ENCODE measurements at places on chromosomes 4 and X.

DNA sequence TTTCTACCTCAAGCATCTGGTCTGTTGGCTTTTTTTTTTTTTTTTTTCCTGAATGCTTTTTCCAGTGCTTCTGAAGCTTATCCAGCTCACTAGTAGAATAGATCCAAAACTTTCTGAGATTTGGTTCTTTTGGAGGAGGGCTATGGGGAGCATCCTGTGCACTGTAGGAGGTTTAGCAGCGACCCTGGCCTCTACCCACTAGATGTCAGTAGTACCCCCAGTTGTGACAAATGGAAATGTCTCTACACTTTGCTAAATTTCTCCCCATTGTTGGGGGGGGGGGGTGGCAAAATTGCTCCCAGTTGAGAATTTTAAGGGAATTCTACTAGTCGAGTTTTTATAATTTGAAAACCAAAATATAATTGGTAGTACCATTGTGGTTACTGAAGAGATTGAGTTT, 23.0 kb upstream of the PPA2 start:
- DNase-seq = no peak

DNA sequence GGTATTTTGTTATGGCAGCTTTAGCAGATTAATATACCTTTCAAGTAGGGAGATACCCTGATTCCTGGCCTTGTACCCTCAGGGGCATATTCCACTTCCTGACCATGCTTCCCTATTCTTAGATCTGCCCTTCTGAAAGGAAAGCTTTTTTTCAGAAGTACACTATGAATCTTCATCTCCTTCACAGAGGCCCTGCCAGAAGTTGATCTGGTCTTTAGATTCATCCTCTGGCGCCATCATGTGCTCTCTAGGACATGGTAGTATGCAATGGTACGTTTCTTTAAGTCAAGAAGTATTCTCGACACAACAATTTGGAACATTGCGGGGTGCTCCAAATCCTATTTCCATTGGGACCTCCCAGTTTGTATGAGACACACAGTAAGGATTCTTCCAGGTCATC, 39.6 kb upstream of the DIPK2B start:
- no peak for DNase-seq

DNA sequence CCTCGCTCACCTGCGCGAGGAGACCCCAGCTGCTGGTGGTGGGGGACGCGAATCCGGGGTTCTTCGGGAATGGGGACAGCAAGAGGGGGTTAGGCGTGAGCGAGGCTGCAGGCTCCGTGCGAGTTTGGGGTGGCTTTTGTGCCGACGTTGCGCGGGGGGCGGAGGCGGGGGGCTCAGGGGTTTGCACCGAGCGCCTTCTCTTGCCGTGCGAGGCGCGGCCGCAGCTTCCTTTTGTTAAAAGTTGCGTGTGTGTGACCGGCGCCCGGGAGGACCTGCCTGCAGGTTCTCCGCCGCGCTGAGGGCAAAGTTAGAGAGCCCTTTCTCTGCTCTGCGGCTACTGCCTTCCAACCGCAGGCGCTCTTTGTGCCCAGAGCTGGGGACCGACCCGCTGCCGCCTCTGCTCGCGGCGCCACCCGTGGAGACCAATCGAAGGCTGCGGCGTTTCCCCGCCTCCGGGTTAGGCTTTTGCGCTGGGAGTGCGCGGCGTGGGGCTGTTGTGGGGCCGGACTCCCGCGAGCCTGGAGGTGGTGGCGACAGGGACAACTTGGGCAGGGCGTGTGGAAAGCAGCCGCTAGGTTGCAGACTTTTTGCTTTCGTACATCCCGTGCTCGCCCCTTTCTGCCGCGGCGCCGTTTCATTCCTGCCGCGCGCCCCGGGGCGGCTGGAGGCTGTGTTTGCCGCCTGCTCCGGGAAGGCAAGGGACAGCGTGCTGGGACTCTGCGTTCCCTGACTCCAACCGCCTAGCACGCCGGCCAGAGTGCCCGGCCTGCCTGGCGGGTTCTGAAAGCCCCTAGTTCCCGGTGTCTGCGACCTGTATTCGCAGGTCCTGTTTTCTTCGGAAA, 716 bp downstream of the KIT start:
- DNase-seq = peak; percentile 31

DNA sequence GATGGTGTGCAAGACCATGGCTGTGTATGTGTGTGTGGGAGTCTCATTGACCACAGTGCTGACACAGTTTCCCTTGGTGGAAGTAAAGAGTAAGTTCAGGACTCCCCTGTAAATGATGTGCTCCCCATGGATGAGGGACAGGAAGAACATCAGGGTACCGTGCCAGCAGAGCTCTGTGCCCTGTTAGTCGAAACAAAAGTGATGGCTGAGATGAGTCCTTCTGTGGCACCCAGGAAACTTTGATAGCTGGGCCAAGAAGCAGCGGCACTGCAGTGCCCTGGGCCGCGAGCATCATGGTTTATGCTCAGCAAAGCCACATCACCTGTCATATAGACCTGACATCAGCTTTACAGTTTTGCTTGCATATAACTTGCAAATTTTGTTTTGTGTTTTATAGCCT, 61.4 kb upstream of the CLDN34 start:
- DNase-seq = no peak

DNA sequence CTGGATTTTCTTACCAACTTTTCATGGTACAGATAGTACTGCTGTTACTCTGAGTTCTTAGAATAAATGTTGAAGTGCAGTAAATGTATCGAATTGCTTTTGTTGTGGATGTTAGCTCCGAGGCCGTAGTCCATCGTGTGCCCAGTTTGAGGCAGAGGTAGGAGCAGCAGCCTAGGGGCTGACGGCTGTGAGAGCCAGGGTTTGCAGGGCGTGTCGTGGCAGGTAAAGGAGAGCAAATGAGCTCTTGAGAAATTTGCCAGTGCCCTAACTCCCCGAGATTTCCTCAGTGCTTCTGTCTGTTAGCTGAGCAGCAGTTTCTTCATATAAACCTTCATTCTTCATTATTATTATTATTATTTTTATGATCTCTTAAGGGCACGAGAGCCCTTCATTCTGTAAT, 21.6 kb downstream of the PRIMPOL start:
- no peak for DNase-seq

- no peak for DNase-seq
These were observed 129.5 kb downstream of the ZIC3 start for GRCh38 chrX:137695417-137695816.

DNA sequence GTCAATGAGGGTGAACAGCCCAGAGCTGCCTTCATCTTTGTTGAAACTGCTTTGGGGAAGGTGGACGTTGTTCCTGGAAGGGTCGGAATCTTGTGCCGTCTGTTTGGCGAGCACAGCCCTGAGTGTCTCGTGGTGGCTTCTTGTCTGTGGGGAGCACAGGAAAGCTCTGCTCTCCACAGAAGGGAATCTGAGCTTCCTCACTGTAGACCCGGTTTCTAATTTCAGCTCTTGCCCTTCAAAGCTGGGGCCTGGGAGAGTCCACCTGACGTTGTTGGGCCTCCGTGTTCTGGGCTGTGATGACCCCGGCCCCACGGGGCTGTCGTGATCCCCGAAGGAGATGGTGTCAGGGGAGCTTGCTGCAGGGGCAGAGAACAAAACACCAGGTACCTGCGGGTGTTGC, 47.5 kb downstream of the SORCS2 start:
- no peak for DNase-seq

DNA sequence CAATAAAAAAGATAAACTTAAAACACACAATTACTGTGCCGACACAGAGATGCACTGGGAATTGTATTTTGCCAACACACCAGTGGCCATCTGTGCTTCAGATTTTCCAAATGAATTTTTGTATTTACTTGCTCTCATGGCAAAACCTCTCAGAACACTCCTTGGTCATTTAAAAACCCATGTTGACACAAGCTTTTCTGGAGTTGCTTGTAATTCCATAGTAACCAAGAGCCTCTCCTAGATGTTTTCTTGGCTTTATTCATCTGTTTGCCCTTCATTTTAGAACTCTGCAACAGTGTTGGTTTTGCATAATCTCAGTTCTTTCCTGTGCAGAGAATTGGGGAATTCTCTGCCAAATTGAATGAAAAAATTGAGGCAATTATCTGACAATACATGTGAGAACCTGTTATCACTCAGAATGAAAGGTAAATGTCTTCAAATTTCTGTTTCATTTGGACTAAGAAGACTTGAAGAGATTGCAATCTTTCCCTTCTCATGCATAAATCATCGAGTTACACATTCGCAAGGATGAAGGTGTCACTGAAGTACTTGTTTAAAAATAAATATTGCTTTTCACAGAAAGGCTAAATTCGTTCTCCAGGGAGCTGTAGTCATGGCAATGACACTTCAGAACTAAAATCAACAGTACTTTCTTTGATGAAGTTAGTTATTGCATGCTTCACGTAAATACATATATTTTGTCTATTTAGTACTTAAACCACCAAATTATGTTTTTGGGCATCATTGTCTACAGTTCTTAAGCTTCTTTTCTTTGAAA, 301.8 kb upstream of the CTSO start:
- DNase-seq = peak; percentile 7

DNA sequence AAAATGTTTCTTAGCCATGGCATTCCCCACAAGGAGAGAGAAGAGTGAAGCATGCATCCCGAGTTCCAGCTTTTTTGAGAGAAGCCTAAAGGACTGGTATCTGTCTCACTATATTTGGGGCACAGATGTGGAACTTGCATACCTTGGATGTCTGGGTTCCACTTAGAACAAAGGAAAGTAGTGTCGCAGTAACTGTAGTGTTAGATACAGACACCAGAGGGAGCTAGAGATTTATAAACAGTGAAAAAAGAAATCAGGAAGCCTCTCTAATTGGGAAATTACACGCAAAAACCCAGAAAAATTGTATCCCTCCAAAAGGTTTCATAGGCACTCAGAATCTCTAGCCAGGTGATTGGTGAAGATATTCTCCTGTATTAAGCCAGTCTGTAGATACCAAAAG, 34.4 kb downstream of the AGTR2 start:
- peak; percentile 14 for DNase-seq

DNA sequence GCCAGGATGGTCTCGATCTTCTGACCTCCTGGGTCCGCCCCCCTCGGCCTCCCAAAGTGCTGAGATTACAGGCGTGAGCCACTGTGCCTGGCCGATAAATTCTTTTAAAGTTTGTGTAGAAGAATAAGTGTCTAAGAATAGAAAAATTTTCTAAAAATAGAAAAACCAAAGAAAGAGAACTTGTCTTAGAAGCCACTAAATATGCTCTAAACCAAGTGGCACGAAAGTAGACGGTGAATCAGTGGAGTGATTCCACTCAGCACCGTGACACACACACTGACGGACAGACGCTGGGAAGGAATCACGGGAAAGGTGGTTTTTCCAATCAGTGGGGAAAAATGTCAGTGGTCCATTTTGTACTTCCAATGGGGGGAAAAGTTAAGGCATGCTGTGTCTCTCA, 72.7 kb upstream of the PSAPL1 start:
- no peak for DNase-seq

GRCh38 chr4:51930557-51930956, 87.6 kb downstream of the DCUN1D4 start:
- DNase-seq = peak; percentile 21

DNA sequence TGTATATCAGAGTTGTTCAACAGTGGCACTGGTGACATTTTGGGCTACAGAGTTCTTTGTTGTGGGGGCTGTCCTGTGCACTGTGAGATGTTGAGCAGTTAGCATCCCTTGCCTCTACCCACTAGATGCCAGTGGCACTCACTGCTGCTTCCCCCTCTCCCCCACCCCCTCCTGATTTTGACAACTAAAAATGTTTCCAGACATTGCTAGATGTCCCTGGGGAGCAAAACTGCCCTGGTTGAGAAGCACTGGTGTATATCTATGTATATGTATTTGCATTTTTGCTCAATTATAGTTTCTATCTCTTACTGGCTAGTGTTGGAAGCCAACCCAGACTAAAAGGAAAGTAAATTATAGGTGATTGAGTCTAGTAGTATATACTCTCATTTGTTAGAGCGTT, 2.4 kb downstream of the TMEM131L start:
- no peak for DNase-seq

DNA sequence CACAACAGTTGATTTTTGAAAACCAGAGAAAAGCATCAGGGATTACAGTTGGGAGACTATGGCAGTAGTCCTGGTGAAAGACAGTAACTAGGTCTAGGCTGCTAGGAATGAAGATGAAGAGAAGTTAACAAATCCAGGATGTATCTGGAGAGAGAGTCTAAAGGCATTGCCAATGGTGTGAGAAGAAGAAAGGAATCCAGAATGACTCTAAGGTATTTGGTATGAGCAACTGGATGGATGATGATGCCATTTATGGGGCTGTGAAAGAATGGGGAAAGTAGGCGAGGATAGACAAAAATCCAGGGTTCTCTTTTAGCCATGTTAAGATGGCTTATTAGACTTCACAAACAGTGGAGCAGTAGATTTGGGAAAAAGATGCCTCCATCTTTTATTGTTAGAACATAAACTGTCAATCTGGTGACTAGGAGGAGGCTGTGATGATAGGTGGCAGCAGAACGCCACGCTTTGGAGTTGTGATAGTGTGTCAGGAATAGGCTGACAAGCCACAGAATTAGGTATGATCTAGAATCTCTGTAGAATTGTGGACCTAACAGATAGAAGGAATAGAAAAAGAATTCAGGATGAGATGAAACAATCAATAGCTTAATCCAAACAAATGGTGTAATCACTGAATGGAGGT, 27.3 kb upstream of the JADE1 start:
- no peak for DNase-seq

GRCh38 chr4:13129095-13129494, 355.0 kb downstream of the RAB28 start:
- no peak for DNase-seq

DNA sequence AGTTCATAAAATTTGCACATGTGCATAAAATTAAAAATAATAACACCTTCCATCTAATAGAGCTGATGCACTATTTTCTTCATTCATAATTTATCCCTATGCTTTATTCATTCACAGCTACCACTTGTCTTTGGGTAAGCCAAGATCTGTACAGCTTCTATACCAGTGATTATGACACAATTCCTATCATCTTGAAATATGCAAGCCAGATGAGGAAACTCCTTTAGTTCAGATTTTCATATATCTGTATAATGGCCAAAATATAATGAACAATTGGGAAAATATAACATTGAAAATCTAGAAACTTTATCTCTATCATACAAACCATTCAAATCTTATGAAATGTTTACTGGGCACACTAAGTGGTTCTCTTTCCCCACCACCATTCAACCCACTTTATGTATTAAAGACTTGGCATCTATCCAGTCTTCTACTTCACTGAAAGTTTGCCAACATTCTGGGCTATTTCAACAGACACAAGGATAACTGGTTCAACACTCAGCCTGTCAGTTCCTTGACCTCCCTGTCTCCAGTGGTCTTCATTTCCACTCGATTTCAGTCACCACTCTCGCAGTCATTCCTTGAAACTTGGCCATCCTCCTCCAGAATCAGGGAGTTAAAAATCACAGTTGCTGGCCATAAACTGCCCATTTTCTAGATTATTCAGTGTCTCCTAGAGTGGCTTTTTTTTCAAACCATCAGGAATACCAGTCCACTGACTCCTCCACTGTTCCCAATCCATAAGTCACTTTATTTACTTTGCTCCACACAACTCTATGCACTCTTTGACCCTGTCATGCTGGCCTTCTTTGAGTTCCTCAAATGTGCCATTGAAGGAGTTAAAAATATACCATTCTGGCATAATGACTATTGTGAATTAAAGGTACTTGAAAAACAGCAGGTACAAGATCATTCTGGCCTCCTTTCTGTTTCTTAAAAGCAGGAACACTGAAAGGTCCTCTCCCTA, 85.5 kb downstream of the CAMK2D start:
- DNase-seq = peak; percentile 36

- DNase-seq = no peak
These were observed 660 bp downstream of the WWC2 start for GRCh38 chr4:183099537-183100297.
